Suprapubic skin (tissue), 4 donors: ENCODE measurements at places on chromosomes 6 and 20. TPM values are rescaled to one million over a fixed set of nuclear protein-coding genes. Genes with fewer than 3 reads are reported as not detected.

The FGD2 gene
- 13.6 TPM for total RNA-seq

The HLA-G gene
- not detected for total RNA-seq

The DEFB124 gene
- total RNA-seq: not detected

The MEP1A gene
- total RNA-seq: not detected

The PEX3 gene
- total RNA-seq: 23.8 TPM

The XKR7 gene
- not detected for total RNA-seq

The CCR6 gene
- 0.98 TPM for total RNA-seq

The WFDC12 gene
- 0.98 TPM for total RNA-seq
